Renal cortical epithelial cell (primary cell): ENCODE measurements at places on chromosomes 6 and 20. TPM values are rescaled to one million over a fixed set of nuclear protein-coding genes. Genes with fewer than 3 reads are reported as not detected.

GRCh38 chr20:57857969-57858368 lies 148.2 kb upstream of the PMEPA1 start:
- no peak for DNase-seq

- DNase-seq = no peak
Measured at GRCh38 chr6:40320947-40321346, 266.2 kb downstream of the LRFN2 start.

GRCh38 chr6:40727271-40727670 lies 140.1 kb upstream of the LRFN2 start:
- DNase-seq = no peak

DNA sequence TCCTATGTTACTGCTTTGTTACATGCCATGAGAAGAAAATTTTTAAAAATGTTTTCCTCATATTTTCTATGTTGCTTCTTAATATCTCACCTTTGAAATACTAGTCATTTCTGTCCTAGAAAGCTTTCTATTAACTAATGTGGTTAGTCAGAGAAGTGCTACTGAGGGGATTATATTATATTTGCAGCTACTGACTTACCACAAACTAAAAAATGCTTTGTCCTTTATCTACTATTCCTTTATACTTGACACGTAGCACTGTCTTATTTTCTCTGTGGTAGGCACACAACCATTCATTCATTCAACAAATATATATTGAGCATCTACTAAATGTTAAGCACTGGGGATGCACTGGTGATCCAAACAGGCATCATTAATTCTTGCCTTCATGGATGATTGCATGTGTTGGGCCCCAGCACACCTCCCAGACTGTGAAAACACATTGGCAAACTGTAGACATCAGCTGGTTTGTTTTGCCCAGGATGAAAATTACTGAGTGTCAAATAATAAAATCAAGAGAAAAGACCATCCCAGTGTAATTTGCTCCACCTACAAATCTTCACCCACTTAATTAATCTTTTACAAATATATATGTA lies 10.7 kb upstream of the MLIP start:
- no peak for DNase-seq

The WFDC12 gene
- not detected in 2 replicates for total RNA-seq
